ENCODE measurements at places on chromosomes 11 and 22. TPM values are rescaled to one million over a fixed set of nuclear protein-coding genes. Genes with fewer than 3 reads are reported as not detected.

RNF214 gene
- 33.7 TPM for total RNA-seq

DDI1 gene
- not detected for total RNA-seq

GGT5 gene
- not detected for total RNA-seq

ARL2 gene
- total RNA-seq = 186 TPM

WT1 gene
- 0.17 TPM for total RNA-seq

KCTD14 gene
- 21.6 TPM for total RNA-seq

APOBEC3G gene
- 2.0 TPM for total RNA-seq

ATG2A gene
- total RNA-seq = 20.9 TPM

CABP4 gene
- not detected for total RNA-seq

ELF5 gene
- total RNA-seq = not detected

BRSK2 gene
- total RNA-seq = 27.1 TPM

MYEOV gene
- 0.86 TPM for total RNA-seq

OTOG gene
- total RNA-seq = 2.4 TPM

DNAJC24 gene
- total RNA-seq = 21.1 TPM

PHETA2 gene
- 8.0 TPM for total RNA-seq

UCP2 gene
- 46.2 TPM for total RNA-seq

ALDH3B2 gene
- not detected for total RNA-seq

TMEM191C gene
- total RNA-seq = 0.74 TPM

MYRF gene
- 6.0 TPM for total RNA-seq

SCUBE1 gene
- total RNA-seq = 5.5 TPM

DEPDC7 gene
- 7.6 TPM for total RNA-seq

OLFML1 gene
- total RNA-seq = 0.24 TPM

MOGAT2 gene
- total RNA-seq = not detected

CNGA4 gene
- not detected for total RNA-seq

C11orf16 gene
- total RNA-seq = not detected

ZC3H7B gene
- 77.3 TPM for total RNA-seq

DYNC2H1 gene
- total RNA-seq = 12.7 TPM

CD82 gene
- total RNA-seq = 7.9 TPM

ART5 gene
- total RNA-seq = 7.2 TPM

IFITM10 gene
- 0.23 TPM for total RNA-seq

MICAL2 gene
- 4.2 TPM for total RNA-seq

TPBGL gene
- 0.25 TPM for total RNA-seq

RASL10A gene
- total RNA-seq = 1.4 TPM

RIMBP3B gene
- 0.19 TPM for total RNA-seq

KRTAP5-8 gene
- total RNA-seq = not detected

OR51B4 gene
- total RNA-seq = not detected

MUC15 gene
- total RNA-seq = not detected

WNT7B gene
- 0.24 TPM for total RNA-seq

OR52M1 gene
- not detected for total RNA-seq

MRGPRF gene
- 11.0 TPM for total RNA-seq

OR52I1 gene
- not detected for total RNA-seq

ROBO4 gene
- total RNA-seq = not detected

RAC2 gene
- total RNA-seq = 2.3 TPM

NXPE2 gene
- not detected for total RNA-seq

Data from H1 (cell line).